NCI-H774 (cell line): ENCODE measurements at places on chromosomes 16 and 17.
A peak's percentile ranks its signal among the peaks of the same experiment; 100 is the strongest.

DNA sequence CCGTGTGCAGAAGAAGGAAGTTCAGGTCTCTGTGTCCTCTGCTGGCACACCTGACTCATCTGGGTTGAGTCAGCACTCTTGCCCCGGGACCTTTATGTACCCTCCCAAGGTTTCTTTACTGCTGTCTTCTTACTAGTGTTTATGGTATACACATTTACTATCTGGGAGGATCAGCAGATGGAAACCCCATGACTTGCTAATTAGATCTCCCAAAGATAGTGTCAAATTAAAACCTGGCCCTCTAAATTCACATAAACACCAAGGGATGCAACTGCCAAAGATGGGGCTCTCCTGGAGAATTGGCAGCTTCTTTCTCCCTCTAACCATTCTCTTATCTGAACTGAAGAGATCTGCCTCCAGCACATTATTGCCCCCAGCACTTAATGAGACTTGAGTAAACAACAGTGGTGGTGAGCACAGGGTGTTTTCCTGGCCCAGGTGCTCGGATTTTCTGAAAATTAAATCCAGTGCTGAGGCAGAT lies 718.1 kb upstream of the SOX9 start:
- DNase-seq, result no peak

- DNase-seq, result no peak
Measured at GRCh38 chr16:67397812-67398545, 4.7 kb upstream of the TPPP3 start.

DNA sequence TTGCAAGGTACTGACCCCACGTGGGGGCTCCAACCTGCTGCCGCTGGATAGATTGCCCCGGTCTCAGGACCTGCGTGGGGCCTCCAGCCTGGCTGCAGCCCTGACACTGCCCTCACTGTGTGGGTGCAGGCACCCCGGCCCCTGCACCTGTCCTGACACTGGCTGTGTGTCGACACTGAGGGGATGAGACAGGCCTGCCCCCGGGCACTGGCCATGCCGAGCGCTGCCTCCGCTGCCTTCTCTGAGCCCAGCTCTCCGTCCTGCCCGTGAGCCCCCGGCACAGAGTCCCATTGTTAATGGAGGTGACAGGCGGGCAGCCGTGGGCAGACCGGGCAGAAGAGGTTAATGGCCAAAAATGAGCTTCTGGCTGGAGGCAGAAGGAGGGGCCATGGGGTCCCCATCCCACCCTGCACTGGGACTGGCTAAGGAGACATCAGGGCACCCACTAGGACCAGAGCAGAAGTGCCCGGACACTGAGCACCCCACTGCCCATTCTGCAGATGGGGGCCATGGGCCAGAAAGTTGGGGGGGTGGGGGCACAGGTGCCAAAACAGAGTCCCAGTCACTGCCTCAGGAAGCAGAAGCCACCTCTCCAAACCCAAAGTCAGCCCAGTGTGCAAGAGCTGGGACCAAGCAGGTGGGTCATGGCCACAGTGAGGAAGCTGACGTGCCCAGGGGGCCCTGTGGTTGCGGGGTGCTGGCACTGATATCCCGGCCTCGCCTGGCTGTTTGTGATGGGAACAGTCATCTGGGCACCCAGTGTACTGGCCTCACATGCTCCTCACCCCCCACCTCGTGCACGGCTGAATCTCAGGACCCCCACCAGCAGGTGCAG lies 2.5 kb upstream of the PRR35 start:
- DNase-seq, result no peak

GRCh38 chr17:8455665-8456209 lies 20.1 kb downstream of the NDEL1 start:
- no peak for DNase-seq

- DNase-seq, result no peak
Measured at GRCh38 chr17:49327835-49328784, 33.9 kb downstream of the ZNF652 start.

GRCh38 chr17:6328279-6328678 lies 106.6 kb downstream of the AIPL1 start:
- no peak for DNase-seq

DNA sequence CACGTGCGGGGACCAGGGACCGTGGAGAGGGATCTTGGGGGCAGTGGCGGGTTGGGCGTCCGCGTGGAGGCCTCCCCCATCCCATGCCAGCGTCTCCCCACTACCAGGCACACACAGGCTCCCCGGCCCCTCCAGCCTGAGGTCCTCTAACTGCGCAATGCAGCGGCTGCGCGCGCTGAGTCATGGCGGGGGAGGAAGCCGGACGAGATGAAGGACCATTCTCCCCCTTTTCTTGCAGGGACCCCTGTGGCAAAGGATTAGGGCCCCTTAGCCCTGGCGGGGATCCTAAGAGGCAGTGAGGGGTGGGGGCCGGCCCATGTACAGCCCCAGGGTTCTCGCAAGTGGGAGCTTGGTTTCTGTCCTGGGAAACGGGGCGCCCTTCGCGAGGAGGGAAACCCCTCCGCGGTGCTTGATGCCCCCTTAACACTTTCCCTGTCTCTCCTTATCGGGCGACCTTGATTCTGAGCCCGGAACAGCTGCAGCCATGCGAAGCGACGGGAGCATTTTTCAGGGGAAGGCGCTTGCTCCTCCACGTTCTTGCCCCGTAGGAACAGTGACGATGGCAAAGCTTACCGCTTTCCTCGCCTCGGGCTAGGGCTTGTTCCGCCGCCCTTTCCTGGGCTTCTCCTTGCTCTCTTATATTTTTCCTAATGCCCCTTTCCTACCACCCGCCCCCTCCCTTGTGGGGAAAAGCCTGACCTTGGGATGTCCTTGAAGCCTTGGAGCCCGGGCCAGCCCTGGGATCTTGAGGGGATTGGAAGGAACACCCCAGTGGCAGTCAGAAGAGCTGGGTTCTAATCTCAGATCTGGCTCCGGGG lies 592 bp downstream of the ALDOA start:
- DNase-seq, result no peak

DNA sequence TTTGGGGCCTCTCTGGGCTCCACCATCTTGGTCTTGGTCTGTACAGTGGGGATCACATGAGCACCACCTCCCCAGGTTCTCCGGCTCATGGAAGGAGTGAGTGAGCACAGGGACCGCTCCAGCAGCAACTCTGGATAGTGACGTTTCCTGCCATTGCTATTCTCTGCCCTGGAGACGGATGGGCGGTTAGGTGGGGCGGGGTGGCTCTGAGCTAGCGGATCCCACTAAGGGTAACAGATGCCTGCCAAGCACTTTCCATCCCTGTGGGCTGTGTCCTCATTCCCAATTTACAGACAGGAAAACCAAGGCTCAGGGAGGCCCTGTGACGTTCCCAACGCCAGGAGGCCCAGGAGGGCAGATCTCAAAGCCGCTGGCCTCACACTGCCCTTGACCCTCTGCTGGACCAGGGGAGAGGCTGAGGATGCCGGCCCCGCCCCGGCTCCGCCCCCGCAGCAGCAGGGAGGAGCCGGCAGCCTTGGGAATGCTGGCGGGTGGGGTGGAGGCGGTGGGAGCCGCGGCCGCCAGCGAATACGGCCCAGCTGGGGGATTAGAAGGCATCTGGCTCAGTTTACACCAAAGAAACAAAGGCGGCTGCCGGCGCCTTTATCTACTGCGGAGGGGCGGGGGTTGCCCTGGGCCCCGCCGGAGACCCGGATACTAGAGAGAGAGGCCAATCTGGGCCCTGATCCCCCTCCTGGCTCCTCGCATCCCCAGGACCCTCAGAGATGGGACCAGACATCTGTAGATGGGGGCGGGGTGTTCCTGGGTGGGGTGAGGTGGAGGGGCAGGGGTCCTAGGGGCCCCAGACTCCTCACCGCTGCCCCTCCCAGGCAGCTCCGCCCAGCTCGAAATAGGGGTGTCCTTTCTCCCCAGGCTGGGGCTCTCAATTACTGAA lies 122.3 kb upstream of the CIBAR2 start:
- DNase-seq, result no peak

DNA sequence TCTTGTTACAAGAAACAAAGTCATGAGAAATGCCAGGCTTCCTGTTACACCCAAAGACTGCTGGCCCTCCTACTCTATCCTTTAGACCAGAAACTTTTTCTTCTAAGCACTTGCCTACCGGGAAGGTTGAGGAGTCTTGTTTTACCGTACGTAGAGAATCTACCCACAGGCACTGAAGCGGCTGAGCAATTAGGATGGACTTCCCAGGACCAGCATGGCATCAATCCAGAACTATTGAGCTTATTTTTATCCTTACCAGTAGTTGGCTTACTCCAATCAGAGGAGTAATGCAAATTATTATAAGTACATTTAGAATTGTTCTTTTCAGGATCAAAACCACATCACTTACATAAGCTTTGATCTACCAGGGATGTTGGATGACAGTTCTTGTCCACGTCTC lies 25.6 kb downstream of the CEP95 start:
- DNase-seq, result no peak

GRCh38 chr16:53864819-53865493 lies 161.0 kb downstream of the FTO start:
- peak; percentile 44 for DNase-seq

GRCh38 chr17:37488607-37489196 lies 989 bp upstream of the DUSP14 start:
- DNase-seq, result peak; percentile 56
